ENCODE measurements at places on chromosomes 3 and 15. TPM values are rescaled to one million over a fixed set of nuclear protein-coding genes. Genes with fewer than 3 reads are reported as not detected.

SLC12A1 gene
- total RNA-seq, result not detected

MAP1A gene
- total RNA-seq, result 90.5 TPM

OXSM gene
- total RNA-seq, result 14.4 TPM

HDGFL3 gene
- 71.6 TPM for total RNA-seq

SEMA3B gene
- total RNA-seq, result 6.8 TPM
